Fibroblast of skin of abdomen (primary cell): ENCODE measurements at places on chromosomes 5 and 9.

DNA sequence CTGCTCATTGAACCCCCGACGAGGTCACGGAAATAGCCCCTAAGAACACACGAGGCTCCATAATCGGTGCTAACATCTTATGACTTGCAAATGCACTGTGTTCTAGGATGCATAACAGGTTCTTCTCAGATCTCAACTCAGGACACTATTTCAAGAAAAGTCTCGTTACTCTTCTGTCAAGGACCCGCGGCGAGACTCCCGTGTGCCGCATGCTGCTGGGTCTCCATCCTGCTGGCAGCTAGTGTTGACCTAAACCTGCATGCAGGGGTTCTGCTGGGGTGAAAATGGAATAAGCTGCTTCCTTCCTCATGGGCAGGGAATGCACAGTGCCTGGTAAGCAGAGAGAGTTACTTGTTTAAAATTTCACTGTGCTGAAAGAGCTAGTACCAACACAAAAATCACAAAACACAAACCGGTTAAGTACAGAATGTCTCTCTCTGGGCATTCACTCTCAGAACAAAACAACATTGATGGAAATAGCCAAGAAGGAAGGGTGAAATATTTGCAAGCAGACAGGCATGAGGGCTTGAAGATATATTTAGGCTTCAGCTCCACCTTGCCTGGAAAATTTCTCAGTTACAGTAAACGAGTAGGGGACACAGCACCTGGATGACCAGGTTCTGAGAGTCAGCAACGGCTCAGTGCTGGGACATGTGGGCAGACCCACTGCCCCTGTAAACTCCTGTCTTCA lies 416.5 kb downstream of the GADD45G start:
- no peak for DNase-seq

- DNase-seq = no peak
Observed at GRCh38 chr9:120933310-120934055, 6.9 kb upstream of the TRAF1 start.

- no peak for DNase-seq
Observed at GRCh38 chr5:116754556-116754955, 179.9 kb upstream of the SEMA6A start.

DNA sequence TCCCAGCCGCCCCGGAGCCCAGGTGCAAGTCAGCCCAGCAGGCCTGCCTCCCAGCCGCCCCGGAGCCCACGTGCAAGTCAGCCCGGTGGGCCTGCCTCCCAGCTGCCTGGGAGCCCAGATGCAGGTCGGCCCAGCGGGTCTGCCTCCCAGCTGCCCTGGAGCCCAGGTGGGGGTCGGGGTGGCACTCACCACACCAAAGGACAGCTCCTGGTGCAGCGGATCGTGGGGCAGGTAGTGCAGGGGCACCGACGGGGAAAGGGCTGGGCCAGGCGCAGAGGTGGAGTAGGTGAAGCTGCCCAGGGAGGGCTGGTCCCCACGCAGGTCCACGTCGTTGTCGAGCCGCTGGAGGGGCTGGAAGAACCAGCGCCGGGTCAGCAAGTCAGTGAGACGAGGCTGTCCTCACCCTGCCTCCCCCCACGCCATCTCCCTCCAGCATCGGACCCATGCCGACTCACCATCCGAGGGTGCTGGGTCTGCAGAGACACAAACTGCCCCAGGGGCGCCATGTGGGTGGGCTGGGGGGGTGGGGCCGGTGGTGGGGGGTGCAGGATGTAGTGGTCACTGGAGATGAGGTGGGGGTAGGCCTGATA lies 6.7 kb downstream of the RNF44 start:
- no peak for DNase-seq

GRCh38 chr5:72451741-72452505 lies 55.3 kb downstream of the ZNF366 start:
- peak; percentile 82 for DNase-seq

DNA sequence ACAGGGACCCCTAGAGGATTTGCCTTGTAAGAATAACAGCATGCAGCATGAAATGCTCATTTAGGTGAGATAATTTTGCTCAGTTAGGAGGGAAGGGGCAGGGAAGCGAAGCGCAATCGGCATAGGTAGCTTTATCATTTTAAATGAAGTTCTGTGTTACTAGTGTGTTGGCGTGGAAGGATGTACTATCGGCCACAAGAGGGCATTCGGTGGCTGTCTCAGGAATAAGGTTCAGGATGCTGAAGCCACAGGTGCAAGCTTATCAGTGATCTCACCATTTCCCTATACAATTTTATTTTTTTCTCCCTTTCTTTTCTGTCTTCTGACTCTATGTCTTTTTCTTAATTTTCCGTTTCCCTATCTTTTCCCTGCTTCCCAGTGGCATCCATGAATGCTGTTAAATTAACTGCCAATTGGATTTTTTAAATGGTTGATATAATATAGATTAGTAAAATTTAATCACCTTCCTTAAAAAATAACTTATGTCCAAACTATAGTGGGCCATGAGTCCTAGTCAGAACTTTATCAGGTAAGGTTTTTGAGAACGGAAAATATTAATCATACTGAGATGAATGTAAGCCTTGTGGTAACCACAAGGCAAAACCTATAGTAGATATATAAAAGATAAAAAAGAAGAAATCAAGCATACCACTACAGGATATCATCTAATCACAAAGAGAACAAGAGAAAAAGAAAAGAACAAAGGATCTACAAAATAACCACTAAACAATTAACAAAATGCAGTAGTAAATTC lies 1.2 kb upstream of the INSL6 start:
- DNase-seq = peak; percentile 53

GRCh38 chr9:137309368-137310188 lies 7.5 kb upstream of the NRARP start:
- DNase-seq = no peak

GRCh38 chr9:114344692-114345091 lies 15.0 kb downstream of the ORM2 start:
- no peak for DNase-seq

DNA sequence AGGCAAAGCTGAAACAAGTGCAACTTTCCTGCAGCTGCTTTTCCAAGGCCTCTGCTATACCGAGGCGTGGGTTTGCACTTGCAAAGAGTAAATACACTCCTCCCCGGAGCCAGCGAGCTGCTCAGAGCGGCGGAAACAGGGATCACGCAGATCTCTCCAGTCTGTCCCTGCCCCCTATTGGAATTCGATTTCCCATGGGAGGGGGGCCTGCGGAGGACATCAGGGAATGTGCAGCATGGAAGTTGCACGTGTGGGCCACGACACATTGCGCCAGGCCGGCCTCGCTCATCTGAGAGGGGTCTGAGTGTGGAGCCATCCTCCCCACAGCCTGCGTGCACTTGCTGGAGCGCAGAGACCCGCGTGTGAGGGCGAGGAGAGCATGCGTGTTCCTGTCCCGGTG lies 104.3 kb upstream of the PHYKPL start:
- no peak for DNase-seq
